ENCODE measurements at places on chromosomes 3 and 15.

DNA sequence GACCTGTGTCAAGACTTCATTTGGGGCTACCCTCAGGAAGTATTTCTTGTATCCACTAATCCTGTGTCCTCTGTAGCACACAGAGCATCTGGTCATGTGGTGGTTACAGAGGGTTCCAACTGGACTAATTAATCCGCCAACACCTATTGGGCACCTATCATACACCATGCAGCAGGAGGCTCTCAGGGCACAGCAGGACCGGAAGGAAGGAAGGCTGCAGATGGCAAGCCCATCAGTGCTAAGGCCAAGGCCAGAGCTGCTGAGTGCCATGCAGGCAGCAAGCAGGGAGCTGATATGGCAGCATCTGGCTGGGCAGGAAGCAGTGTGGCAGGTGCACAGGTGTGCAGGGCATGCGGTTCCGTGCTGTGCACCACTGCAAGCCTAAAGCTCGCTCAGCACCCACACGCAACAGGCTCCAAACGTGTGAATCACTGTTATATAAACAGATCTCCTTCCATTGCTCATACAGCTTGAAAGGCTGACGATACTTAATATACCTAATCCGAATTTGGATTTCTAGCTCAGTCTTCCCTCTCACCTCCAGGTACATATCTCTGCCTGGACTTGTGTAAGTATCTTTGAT lies 64.4 kb upstream of the SNRPA1 start:
- DNase-seq: no peak

DNA sequence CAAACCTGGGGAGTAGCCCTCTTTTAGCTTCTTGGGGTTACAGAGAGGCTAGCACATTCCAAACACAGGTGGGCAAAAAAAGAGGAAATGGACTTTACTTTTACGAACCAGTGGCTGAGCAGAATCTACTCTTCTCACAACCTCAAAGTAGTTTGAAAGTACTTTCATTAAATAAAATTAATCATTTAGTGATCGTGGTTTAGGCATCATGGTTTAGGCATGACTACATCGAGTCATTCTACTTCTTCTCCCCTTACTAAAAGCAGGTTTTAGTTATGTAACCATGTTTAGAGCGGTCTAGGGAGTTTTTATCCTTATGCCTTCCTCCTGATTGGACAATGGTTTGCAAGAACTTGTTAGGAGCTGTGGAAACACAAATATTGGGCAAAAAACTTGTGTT lies 2.5 kb upstream of the GREM1 start:
- no peak for DNase-seq

DNA sequence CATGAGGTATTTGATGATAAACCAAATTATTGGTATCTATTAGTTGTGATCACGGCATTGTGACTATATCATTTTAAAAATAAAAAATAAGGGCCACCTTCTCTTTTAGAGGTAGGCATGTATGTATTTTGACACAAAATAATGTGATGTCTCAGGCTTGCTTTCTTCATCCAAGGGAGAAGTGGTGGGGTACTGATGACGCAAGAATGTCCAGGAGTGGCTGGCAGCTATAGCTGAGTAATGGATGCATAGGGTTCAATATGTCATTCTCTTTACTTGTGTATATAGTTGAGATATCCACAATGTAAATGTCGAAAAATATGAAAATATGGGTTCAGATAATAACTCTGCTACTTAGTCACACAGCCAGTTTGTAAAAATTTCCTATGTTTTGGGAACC lies 46.8 kb upstream of the NSMCE3 start:
- DNase-seq: no peak

GRCh38 chr15:64845183-64845611 lies 3.5 kb downstream of the PLEKHO2 start:
- DNase-seq: no peak

GRCh38 chr3:52973806-52974205 lies 72.1 kb downstream of the SFMBT1 start:
- no peak for DNase-seq

DNA sequence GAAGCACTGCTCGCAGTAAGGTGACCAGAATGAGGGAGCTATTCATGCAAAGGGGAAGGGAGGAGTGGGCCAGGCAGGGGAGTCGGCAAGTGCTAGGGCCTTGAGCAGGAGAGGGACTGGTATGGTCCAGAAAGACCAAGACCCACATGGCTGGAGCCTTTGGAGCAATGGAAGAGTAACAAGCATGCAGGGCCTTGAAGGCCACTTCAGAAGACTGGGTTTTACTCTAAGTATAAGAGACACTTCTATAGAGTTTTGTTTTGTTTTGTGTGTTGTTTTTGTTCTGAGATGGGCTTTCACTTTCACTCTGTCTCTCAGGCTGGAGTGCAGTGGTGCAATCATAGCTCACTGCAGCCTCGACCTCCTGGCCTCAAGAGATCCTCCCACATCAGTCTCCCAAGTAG lies 42.0 kb downstream of the BFSP2 start:
- no peak for DNase-seq

GRCh38 chr3:150733373-150733935 lies 29.5 kb downstream of the SIAH2 start:
- no peak for DNase-seq

GRCh38 chr15:55108858-55109518 lies 87.8 kb downstream of the RSL24D1 start:
- peak; percentile 25 for DNase-seq

DNA sequence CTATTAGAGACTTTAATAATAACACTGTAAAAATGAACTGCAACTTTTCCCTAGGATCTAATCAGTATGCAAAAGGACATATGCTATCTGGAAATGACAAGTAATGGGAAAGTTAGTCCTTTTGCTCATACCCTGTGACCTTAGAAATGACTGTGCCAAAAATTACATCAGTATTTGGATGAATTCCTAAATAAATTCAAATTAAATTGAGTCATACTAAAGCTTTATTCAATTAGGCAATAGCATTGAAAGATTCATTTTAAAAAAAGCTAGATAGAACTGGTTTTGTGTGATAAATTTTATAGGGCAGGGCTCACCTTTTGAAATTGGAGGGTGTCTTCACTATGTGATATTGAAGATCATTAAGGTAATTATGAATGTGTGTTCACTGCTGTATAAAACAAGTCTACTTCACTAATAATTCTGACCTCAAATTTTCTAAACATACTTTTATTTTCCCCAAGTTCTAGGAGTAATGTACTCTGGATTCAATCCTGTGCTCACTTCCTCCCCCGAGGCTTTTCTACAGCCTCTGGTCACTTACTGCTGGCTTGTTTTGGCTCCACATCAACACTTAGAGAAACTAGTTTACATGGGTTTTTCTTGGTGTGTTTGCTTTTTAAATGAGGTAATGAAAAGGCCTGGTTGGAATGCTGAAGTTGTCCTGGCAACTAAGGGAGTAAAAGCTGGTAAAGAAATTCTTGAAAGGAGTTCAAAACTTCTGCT lies 44.4 kb upstream of the SPTSSB start:
- DNase-seq: no peak

DNA sequence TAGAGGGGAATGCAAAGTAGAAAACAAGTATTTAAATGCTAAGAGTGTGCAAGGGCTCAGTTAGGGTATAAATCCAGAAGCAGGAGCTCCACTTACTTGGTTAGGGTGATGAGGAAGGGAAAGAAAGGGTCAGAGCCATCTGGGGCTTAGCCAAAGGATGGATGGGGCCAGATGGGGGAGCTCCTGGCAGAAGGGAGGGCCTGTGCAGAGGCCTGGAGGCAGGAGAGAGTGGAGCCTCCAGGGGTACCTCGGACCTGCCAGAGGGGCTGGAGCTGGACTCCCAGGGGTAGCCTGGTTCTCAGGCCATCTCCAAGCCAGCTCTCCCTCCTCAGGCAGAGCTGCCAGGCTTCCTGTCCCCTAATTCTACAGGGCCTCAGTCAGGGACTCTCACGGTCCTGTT lies 506.3 kb downstream of the SHQ1 start:
- DNase-seq: no peak

DNA sequence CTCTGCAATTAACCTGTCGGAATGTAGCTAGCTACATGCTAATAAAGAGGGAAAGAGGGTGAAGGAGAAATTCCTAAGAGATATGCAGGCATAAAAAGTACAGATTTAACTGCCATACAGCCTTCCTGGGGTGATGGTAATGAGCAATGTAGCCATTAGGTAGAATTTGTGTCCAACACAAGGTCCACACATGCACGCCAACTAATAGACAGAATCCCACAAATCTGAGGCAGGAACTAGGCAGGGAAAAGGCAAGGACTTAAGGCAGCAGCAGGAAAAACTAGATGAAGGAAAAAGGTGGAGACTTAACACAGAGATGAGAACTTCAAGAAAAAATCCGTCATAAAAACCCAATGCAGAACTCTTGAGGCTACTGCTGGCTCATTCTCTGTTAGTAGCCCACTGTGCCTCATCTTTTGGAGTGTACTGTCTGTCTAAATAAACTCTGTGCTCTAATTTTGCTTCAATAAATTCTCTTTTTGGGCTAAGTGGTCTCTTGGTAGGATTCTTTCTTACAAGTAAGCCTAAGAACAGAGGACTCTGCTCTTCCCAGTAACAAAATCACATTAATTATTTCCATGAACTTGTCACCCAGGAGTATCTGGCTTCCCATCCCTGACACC lies 81.5 kb downstream of the BTLA start:
- DNase-seq: no peak

DNA sequence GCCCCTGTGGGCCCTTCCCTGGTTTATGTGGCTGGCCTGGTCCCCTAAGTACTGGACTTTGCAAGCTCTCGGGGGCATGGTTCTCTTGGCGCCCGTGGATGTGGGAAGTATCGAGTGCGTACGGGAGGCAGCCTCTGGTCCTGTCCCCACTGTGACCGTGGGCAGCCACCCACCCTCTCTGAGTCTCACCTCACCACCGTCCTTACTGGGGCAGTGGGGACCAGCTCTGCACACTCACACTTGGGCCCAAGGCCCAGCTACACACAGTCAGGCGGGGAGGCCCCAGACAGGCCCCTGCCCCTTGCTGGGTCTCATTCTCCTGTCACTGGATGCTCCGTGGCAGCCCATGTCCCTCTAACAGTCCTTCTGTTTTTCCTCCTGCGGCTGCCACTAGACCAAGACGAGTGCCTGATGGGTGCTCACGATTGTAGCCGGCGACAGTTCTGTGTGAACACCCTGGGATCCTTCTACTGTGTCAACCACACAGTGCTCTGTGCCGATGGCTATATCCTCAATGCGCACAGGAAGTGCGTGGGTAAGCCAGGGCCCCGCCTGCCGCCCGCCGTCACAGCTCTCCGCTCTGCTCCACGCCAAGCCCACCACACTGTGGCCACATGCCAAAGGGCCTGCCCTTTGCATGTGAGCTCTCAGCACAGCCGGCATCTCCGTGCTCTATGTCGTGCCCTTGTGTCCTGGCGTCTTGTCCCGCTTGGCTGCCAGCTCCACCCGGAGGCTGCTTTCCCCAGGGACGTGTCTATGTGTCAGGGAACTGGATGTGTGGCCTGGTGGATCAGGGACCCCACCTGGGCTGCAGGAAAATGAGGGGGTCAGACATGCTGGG lies 72.7 kb downstream of the FBLN2 start:
- DNase-seq: peak; percentile 11

DNA sequence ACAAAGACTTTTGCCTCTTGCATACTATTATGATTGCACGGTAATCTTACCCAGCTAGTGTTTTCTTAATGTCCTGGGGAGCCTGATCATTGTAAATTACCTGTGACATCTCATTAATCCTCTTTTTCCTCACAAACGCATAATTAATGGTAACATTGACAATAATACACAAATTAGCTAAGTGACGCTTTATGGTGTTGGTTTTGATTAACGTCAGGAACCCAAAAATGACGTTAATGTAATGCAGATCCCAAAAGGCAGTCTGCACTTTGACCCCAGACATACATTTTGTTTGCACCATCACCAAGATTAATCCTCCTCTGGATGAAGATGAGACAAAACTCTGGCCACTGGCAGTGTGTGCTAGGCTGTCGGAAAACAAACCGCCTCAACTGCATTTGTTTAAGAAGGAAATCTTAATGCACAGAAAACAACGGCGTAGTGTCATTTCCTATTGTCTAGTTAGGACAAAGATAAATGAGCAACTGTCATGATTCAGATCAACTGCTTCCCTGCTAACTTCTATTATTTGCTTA lies 83.9 kb upstream of the CDIN1 start:
- no peak for DNase-seq

DNA sequence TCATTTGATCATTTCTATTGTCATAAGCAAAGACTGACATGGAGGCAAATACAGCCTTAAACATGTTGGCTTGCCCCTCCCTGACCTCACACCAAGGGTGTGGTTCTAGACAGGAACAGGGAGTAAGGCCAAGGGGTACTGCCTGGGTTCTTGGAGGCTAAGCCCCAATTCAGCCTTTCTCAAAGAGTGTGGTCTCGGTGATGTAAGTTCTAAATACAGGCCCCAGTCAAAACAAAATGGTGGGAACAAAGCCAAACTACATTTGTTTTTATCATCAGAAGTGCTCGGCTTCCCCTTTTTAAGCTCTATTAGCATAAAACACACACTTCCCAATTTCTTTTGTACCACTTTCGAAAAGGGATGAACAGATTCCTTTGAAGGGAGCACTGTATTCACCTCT lies 129.5 kb downstream of the ATP8B4 start:
- DNase-seq: no peak

- no peak for DNase-seq
Measured at GRCh38 chr15:83210619-83211018, 3.0 kb upstream of the HDGFL3 start.

DNA sequence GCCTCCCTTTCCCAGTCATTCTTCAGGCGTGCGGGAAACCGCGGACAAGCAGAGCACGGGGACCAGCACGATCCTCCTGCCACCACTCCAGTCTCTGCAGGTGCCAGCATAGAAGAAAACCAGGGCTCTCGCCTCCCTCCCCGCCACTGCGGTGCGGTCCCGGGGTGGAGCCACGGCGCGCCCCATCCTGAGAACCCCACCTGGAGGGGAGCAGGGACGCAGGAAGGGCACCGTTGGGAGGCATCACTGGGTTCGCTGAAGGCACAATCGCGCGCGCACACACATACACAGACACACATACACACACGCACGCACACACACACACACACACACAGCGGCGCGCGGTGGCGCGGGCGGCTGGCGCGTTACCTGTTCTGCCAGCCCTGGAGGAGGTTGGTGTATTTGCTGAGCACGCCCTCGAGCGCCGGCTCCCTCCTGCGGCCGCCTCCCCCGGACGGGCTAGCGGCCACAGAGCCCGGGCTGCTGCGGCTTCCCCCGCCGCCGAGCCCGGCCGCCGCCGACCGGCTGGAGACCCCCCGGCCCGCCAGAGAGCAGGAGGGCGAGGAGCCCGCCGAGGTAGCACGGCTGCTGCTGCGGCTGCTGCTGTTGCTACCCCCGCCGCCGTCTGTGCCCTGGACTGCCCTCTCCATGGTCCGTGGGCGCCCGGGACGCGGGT lies 394 bp downstream of the OSBPL10 start:
- DNase-seq: no peak

Measured in stimulated activated CD8-positive, alpha-beta memory T cell treated with anti-CD3 and anti-CD28 coated beads, Interleukin-15, amount 100 ng/mL, for 48 hours (primary cell).